ENCODE measurements at places on chromosomes 6 and 20.

DNA sequence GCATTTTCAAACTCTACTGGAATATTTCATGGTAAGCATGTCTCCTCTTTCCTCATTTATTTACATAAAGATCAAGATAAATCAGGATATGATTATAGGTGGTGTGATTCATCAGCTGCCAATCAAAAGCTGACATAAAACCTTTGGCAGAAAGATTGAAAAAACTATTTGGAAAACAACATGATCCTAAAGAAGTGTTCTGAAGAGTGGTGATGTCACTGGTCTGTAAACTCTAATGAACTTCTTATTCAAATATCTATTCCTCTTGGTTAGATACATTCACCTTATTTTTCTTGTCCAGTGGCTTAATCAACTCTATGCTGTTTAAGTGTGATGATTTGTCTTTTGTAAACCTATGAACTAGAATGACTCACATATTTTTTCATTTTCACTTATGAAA is 535.5 kb upstream of the CITED2 start:
- no peak for DNase-seq

DNA sequence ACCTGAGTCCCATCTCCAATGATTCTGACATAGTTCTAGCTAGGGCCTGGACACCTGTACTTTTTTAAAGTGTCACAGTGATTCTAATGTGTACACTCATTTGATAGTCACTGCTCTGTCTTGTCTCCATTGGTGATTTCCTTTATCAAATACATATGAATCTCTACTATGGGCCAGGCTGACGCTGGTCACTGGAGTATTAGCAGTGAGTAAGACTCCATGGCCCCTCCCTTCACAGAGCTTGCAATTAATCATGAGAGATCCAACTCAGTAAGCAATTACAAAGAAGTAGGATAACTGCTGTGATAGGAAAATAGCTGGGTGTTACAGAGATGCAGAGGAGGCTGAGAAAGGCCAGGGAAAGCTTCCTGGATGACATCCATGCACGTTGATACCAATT is 19.3 kb upstream of the SASH1 start:
- no peak for DNase-seq

DNA sequence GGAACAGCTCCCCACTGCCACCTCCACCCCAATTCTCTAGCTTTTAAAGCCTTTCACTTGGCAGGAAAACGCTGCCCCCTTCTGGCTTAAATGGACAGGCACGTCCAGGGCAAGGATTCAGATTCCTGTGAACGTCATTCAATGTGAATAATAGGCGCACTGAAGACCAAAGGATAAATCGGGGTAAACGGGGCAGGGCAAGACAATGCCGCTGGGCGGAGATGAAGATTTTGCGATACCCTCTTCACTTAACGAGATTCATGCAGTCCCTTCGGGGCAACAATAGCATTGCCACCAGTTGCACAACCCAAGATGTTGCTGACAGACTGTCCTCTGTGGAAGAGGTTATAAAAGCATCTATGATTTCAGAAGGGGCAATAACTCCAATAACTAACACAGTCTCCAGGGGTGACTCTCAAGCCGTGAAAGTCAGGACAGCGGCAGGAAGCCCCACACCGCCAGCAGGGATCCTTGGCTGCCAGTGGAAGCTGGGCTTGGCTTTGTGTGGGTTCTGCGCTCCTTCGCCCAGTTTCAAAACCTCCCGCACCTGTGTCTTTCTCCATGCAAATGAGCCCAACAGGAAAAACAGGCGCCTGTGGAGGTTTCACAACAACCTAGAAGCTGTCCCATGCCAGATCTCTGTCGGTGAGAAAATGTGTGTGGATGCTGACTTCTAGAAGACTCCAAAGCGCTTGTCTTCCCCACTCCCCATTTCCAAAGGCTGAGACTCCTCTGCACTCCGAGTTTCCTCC is 291.8 kb downstream of the BMP7 start:
- no peak for DNase-seq

- DNase-seq: no peak
Observed at GRCh38 chr6:56789879-56790278, 147.2 kb upstream of the DST start.

DNA sequence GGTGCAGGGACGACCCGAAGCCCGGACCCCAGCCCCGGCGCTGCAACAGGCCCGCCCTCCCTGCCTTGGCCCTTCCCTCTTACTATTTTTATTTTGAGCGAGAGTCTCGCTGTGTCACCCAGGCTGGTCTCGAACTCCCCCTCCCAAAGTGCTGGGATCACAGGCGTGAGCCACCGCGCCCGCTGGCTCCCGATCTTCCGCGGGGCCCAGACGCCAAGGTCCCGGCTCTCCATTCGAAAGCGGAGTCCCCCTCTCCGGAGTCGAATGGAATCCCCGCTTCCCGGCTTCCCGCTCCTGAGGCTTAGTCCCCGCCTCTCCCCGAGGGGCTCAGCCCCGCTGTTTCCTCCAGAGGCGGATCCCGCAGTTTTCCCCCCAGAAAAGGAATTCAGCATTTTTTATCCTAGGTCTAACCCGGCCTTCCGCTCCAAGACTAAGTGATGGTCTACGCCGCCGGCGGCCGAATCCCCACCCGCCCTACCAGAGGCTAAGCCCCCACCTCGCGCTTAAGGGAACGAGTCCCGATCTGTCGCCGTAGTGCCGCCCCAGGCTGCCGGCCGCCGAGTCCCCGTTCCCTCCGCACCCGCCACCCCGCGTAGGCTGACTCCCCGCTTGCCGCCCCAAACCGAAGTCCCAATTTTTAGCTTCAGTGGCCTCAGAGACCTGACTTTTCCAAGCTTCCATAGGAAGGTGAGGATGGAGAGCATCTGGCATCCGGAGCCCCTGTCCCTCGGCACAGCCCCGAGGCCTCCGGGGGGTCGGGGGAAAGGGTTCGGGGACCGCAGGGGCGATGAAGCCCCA is 11.5 kb upstream of the TMC2 start:
- peak; percentile 17 for DNase-seq

GRCh38 chr6:99618649-99619408 is 12.2 kb downstream of the PRDM13 start:
- no peak for DNase-seq

- no peak for DNase-seq
Observed at GRCh38 chr6:14002176-14002947, 77.6 kb downstream of the RNF182 start.

- no peak for DNase-seq
Observed at GRCh38 chr6:161151660-161152526, 122.0 kb downstream of the AGPAT4 start.

DNA sequence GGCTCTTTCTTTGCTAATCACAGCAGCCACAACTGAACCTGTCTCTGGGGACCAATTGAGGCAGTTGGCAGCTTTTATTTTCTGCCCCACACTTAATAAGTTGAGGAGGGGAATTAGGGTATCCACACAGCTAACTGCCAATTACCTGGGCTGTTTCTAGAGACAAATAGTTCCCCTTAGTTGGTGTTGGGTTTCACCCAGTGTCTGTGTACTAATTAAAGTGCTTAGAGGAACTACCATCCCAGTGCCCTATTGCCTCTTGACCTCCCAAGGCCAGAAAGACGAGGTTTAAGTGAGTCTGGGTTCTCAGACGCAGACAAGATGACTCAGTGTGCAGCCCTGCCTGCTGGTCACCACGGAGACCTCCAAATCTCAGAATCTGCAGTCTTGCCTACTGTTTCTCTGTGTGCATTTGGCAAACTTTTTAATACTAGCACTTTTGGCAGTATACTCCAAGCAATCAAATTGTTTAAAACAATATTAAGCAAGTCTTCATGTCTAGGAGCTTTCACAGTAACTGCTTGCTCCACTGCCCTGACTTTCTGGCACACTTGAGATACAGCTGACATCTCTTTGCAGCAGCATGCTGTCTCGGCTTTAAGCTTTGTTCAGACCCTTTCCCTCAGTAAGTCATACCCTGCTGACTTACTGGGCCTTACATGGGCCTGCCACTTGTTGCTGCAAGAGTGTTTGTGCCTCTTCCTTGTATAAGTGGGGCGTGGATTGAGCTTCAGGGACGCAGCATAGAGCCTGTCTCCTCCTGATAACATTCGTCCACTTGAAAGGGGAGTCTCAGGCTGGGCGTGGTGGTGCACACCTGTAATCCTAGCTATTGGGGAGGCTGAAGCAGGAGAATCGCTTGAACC is 31.9 kb downstream of the STK35 start:
- no peak for DNase-seq

DNA sequence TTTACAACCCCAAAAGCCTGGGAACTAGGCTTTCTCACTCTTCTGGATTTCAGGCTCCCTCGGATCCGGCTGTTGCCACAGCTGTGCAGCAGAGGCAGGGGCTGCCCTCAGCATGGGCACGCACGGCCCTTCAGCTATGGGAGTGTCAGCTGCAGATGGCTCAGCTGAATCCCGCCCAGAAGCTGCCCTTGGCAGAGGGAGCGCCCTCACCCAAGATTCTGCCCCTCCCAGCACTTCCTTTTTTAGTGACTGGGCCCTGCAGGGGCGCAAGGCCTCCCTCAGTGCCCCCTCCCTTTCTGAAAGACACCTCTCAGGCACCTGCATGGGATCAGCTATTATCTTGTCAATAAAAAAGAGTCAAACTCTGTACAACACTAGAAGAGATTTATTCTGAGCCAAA is 67.9 kb upstream of the THBS2 start:
- DNase-seq: no peak

GRCh38 chr20:8901237-8902025 is 167.5 kb upstream of the PLCB4 start:
- DNase-seq: no peak

- DNase-seq: no peak
Observed at GRCh38 chr6:148775161-148775560, 28.3 kb downstream of the UST start.

DNA sequence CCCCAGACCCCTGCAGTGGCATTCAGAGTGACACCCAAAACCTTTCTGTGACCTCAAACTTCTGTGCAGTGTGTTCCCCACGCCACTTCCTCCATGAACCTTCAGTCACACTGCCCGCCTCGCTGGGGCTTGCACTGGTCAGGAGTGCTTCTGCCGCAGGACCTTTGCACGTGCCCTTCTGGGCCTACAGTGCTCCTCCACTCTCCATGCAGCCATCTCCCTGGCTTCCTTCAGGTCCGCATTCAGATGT is 27.1 kb downstream of the SYNJ2 start:
- no peak for DNase-seq
